Right cardiac atrium (tissue), 5 donors: ENCODE measurements at places on chromosomes 7 and 10.

- DNase-seq = no peak
Observed at GRCh38 chr7:93030605-93031225, 87.1 kb downstream of the SAMD9 start.

DNA sequence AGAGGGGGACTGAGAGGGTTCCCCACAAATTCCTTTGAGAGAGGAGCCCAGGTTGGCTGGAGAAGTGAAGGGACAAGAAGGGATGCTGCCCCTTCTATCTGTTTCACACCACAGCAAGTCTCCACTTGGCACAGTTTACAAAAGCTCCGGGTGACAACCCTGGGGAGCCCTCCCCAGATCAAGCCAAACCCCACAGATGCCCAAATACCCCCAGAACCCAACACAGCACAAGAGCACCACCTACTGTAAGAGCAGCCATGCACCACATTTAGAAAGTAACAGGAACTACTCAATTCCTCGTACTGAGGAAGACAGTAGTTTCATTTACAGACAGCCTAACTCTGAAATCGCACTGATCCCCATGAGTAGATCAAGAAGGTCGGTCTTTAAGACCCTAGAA, 67.8 kb upstream of the ATP6V0A4 start:
- DNase-seq = no peak

- no peak for DNase-seq
Observed at GRCh38 chr7:24549991-24550390, 23.3 kb upstream of the PALS2 start.

DNA sequence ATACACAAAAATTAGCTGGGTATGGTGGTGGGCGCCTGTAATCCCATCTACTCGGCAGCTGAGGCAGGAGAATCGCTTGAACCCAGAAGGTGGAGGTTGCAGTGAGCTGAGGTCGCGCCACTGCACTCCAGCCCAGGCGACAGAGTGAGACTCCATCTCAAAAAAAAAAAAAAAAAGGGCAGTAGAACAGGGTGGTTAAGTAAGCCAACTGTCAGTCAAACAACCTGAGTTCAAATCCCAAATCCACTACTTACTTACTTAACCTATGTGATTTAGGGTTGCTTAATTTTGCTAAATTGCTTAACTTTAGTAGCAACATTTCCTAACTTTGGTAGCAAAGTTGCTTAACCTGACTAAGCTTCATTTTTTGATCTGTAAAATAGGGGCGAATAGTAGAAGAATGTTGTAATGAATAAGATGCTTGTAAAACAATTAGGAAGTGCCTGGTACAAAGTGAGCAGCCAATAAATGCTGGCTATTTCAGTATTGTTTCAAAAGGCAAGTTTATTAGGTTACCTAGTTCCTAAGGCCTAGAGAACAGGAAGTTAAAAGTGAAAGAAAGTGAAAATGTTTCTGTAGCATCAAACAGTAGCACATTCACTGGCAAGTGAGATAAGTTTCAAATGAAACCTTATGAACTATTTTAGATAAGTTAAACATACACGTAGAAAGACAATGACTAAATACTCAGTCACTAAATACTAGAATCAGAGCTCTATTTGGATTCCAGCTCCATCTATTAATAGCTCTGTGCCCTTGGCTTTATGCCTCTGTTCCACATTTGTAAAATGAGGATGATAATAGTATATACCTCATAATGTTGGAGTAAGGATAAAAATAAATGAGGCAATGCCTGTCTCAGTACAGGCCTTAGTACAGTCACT, 64.3 kb downstream of the HOXA1 start:
- DNase-seq = no peak

- peak; percentile 31 for DNase-seq
Observed at GRCh38 chr10:6347391-6347951, 144.7 kb downstream of the PFKFB3 start.

DNA sequence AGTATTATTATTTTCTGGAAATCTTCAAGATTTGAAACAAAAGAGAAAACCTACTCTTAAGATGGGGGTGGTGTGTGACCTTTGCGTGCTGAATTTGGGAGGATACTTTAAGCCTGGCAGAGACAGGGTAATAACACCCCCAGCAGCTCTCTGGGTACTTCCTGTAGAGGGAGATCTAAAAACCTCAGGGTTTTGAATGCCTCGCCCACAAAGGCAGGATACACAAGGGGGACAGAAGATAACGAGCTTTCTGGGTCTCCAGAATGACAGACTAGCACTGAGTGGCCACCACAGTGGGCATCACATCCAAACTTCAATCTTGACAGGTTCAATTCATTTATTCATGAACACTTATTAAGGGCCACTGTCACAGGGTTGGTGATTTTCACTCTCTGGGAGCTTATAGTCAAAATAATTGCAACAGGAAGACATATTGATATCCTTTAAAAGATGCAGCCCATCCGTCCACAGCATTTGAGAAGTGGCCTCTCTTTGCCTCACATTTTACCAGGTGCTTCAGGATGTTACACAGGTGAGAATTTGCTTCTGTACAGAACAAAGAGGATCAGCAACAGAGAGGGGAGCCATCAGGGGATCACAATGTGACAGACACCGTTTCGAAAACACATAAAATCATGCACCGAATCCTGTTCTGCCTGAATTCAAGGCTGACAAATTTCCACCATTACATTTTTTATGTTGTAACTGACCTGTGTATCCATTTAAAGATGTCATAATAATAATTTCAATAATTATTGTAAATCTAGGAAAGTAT, 14.3 kb downstream of the CPA1 start:
- DNase-seq = no peak

DNA sequence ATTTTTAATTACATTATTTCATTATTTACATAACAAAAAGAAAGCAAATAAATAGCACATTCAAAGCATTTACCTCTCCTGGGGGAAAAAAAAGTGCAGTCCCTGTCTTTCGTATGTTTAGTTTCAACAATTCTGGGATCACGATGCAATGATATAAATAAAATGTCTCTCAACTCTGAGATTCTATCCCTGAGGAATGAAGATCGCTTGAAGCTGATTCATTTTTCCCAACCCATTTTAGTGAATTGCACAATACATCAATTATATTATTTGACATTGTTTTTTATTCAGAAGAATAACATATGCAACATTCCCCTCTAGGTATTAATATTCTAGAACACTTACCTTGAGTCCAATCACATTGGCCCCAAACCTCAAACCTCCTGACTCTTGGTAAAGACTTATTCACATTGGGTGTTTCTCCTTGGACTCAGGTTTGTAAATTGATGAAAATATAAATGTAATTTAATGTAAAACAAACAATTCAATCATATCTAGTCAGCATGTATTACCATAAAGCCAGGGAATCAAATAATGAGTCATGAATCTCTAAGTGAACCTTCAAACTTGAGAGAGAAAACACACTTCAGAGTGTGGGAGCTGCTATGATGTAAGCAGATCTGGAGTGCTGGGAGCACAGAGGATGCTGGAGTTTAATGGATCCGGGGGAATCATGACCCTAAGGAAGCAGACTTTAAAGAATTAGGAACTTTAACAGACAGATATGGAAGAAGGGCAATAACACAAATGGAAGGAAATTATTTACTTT, 5.3 kb upstream of the SCIN start:
- DNase-seq = no peak

DNA sequence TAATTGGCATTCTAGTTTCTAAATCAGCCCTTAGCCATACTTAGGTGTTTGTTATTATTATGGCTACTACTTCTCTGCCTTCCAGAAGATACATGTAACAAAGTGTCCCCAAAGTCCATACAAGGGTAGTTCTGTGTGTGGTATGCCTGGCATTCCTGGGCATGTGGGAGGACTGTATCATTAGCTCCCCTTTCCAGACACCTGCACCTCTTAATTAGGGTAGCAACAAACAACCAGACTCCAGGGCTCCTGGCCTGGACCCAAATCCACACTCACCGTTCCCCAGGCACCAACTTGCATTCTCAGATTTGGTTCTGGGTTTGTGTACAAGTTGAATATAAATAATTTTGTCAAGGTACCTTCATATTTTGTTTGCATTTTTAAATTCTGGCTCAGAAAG, 15.5 kb upstream of the CALD1 start:
- no peak for DNase-seq

- no peak for DNase-seq
Observed at GRCh38 chr7:36905841-36906240, 181.5 kb upstream of the AOAH start.

DNA sequence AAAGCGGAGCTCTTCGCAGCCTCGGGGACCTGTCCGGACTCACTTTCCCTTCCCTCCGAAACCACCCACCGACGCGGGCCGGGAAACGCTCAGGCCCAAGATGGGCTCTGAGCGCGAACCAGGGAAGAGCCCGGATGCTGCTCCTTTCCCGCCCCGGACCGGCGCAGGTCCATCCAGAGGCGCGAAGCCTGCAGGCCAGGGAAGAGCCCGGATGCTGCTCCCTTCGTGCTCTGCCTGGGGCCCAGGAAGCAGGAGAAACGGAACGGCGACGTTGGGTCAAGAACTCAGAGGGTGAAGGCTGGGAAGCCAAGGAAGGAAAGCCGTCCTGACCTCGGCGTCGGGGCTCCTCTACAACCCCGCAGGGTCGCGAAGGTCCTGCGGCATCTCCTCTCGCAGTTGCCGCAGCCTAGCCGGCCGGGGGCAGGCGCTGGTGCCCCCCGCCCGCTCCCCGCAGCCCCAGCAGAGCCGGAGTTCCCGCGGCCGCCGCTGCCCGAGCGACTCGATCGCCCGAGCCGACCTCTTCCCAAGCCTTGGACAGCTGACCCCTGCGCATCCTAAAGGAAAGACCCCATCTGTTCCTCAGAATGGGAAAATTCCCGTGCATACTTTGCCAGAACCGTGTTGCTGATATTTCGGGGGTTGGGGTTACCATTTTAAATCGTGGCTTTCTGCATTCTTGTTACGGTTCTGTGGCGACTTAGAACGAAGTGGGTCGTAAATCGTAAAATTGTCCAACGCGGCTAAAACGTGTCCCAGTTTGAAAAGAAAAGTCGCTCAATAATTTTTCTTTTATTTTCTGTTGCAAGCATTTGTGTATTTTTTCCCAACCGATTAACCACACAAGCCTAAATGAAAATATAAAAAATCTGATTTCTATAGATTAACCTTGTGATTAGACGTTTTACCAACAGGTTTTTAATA, 7.5 kb downstream of the HOXA1 start:
- DNase-seq = no peak

GRCh38 chr7:2202361-2202761, 30.4 kb downstream of the MAD1L1 start:
- DNase-seq = peak; percentile 23

DNA sequence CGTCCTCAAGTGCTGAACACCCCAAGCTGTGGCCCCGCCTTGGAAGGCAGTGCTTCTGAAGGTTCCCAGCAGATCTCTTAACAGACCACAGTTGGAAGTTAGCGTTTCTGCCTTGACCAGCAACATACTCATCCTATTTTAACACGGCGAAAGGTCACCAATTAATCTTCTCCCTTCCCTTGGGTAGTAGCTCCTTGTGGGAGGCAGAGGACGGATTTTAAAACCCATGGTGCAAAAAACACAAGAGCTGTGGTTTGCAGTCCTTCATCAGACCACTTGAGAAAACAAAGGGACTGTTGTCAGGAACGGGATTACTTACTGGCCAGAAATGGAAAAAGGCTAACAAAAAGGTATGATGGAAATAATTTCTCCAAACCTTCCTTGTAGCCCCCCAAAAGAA, 87.3 kb downstream of the BEND7 start:
- no peak for DNase-seq

GRCh38 chr7:107850216-107850615, 40.8 kb upstream of the DLD start:
- DNase-seq = no peak

- no peak for DNase-seq
Observed at GRCh38 chr7:2066251-2066919, 166.4 kb downstream of the MAD1L1 start.

DNA sequence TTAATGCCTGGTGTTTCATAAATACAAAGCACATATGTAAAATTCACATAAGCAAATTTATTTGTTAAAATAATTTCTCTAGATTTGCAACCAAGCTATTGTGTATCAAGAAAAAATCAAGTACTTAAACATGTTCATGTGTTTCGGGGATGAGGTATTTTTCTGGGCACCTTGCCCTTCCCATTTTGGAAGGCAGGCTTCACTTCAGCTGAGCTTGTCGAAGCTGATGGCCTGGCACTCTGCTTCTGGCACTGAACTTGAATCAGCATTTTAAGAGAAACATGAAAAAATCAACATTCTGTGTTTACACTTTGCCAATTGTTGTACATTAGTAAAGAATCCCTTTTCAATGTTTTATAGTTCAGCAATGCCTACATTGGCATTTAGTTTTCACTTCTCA, 179.1 kb upstream of the STEAP4 start:
- no peak for DNase-seq

DNA sequence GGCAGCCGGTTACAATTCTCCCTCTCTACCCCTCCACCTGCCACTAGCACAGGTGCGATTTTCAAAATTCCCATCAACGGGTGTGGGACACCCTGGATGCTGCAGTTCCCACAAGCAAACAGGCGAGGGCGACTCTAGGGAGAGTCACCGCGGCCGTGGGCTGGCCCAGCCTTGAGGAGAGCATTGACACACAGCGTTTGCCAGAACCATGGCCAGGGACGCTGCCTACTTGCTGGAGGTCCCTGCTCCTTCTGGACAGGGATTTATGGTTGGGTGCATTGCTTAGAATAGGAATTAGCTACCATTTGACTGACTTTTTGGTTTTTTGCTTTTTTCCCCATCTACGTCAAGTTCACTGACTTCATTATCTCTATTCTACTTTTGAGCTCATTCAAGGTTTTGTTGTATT, 19.0 kb upstream of the CLDN4 start:
- DNase-seq = peak; percentile 55

DNA sequence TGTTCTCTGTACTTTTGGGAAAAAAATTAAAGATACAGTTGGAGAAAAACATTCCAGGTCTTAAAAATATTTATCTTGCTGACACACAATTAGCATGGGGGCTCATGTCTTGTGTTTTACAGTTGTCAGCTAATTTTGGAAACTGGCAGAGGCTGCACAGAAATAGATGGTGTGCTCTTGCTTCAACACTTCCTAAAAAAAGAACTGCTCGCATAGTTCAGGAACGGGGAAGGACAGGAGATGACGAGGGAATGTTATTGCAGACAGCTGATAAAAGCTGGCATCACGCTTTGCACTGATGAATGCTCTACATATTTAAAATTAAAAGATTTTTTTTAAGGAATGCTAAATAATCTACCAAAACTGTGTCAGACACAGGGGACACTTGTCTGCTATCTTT, 103.5 kb upstream of the CELF2 start:
- DNase-seq = no peak

- DNase-seq = no peak
Observed at GRCh38 chr10:58158806-58159205, 108.9 kb downstream of the IPMK start.

- peak; percentile 86 for DNase-seq
Observed at GRCh38 chr7:23490357-23491135, 20.3 kb upstream of the IGF2BP3 start.

GRCh38 chr7:38147005-38147404, 31.0 kb upstream of the STARD3NL start:
- no peak for DNase-seq

DNA sequence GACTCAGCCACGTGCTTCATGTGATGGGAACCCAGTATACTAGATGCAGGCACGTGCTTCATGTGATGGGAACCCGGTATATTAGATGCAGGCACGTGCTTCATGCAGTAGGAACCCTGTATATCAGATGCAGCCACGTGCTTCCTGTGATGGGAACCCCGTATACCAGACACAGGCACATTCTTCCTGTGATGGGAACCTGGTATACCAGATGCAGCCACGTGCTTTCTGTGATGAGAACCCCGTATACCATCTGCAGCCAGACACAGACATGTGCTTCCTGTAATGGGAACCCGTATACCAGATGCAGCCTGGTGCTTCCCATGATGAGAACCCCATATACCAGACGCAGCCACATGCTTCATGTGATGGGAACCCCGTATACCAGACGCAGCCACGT, 44.0 kb downstream of the MGMT start:
- DNase-seq = no peak

GRCh38 chr10:48517482-48517881, 87.4 kb downstream of the ARHGAP22 start:
- DNase-seq = no peak
